ENCODE measurements at places on chromosomes 6 and 20.

GRCh38 chr6:99645986-99646385 is 39.4 kb downstream of the PRDM13 start:
- DNase-seq = no peak

- DNase-seq = no peak
Measured at GRCh38 chr20:63265891-63266515, 6.6 kb upstream of the ARFGAP1 start.

DNA sequence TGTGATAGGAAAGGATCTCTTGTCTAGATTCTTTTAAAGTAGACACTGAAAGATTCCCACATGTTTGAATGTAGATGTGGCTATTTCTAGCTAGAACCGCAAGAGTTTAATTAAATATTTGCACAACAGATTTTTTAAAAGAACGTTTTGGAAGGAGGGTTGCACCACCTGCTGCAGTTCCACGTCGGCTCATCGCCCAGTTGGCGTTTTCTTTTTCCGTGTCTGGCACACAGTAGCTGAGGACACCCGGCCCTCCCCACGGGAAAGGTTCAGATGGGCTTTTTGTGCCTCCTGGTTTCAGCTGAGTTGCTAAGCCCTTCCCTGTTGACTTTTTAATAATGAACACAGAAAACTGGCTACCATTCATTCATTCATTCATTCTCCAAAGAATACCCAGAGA is 41.8 kb upstream of the DOK5 start:
- DNase-seq = no peak

GRCh38 chr20:62480318-62480717 is 4.5 kb upstream of the GATA5 start:
- DNase-seq = no peak

Data from nucleus accumbens (tissue), 56 donors.